ENCODE measurements at places on chromosomes 1 and 21. TPM values are rescaled to one million over a fixed set of nuclear protein-coding genes. Genes with fewer than 3 reads are reported as not detected.

DNA sequence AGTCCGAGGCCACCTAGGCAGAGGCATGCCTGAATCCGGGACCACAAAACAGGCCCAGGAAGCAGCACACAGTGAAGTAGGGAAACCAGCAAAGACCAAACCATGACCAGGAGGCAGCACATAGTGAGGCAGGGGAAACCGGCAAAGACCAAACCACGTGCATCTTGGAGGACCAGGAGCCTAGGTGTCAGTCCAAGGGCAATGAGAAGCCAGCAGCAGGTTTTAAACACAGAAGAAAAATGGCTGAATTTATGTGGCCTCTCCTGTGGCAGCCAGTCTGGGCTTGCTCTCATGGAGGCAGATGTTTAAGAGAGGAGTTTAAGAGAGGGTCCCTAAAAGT lies 42.5 kb downstream of the NPHP4 start:
- DNase-seq, result no peak

DNA sequence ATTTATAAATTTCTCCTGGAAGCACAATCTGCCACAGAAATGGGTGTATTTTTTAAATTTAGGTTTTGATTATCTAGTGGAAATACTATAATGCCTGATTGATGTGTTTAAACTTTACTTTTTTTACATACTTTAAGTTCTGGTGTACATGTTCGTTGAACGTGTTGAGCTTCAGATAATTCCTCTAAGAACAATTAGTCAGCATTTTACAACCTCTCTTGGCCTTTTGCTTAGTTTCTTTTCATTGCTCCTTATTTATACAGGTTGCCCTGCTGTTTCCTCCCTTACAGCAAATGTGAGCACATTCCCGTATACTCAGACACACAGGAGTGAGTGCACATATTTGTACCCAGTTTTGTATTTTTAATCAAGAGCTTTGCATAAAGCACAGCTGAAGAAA lies 1038.9 kb downstream of the BRINP3 start:
- no peak for DNase-seq

GRCh38 chr21:42671778-42672593 lies 18.6 kb downstream of the PDE9A start:
- DNase-seq, result no peak

- no peak for DNase-seq
Measured at GRCh38 chr1:51955797-51956527, 34.5 kb downstream of the RAB3B start.

Gene EDARADD
- 6.3 TPM for total RNA-seq
